ENCODE measurements at places on chromosomes 5 and 9.

GRCh38 chr5:18243846-18244245 is 609.6 kb downstream of the TAF11L14 start:
- no peak for DNase-seq

DNA sequence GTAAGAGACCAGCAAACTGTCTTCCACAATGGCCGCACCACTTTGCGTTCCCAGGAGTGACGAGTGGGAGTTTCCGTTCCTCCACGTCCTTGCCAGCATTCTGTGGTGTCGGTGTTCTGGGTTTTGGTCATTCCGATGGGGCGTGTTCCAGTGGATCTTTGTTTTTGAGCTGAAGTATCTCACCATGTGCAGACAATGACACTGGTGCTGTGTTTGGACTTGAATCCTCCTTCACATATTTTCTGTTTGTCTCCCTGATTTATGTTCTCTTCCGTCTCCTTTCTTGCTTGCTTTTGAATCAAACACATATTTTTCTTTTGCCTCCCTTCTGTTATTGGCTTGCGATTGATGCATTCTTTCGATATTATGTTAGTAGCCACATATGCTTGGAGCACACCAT is 60.8 kb upstream of the IRX4 start:
- DNase-seq, result no peak

- DNase-seq, result no peak
Measured at GRCh38 chr9:124880501-124880900, 18.6 kb downstream of the ARPC5L start.

DNA sequence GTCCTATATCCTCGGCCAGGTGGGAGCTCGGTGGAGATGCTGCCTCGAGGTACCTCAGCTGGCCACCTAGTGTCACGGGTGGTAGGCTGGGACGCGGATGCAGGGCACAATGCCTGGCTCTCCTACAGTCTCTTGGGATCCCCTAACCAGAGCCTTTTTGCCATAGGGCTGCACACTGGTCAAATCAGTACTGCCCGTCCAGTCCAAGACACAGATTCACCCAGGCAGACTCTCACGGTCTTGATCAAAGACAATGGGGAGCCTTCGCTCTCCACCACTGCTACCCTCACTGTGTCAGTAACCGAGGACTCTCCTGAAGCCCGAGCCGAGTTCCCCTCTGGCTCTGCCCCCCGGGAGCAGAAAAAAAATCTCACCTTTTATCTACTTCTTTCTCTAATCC is 2.0 kb downstream of the PCDHGC3 start:
- DNase-seq, result no peak

DNA sequence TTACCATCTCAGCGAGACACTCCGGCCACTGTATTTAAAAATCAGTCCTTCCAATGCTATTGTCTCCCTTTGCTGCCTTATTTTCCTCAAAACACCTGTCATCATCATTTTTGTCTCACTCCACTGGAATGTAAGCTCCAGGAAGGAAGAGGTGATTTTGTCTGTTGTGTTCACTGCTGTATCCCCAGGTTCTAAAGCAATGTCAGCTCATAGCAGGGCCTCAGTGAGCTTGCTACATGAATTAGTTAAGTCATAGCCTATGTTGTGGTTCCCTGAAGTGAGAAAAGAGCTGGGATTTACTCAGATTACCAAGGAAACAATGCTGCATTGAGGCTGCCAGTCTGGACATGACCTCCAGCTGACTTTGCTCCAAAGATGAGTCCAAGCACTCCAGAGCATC is 137.6 kb upstream of the RASEF start:
- no peak for DNase-seq

DNA sequence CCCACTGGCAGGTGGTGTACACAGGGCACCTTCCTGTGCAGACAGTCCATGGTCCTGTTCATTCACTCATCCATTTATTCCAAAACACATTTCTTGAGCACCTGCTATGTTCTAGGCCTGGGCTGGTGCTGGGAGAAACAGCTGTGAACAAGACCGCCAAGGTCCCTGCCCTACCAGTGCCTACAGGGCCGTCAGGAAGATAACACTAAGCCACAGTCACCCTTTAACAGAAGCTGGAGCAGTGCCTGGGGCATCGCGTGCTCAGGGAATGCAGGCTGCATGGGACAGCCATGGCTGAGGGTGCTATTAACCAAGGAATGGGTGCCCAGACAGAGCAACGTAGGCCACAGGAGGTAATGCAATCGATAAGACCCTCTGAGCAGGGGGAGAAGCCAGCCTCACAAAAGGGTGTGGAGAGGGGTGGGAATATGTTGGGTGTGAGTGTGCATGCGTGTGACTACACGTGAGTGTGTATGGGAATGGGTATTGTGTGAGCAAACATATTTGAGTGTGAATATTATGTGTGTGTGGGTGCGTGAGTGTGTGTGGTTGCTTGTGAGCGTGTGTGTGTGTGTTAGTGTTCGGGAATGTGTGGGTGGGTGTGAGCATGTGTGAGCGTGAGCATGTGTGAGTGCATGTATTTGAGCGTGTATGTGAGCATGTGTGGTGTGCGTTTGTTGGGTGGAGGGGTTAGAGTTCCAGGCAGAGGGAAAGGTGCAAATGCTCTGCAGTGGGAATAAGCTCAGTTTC is 19.1 kb downstream of the DUSP1 start:
- DNase-seq, result no peak

DNA sequence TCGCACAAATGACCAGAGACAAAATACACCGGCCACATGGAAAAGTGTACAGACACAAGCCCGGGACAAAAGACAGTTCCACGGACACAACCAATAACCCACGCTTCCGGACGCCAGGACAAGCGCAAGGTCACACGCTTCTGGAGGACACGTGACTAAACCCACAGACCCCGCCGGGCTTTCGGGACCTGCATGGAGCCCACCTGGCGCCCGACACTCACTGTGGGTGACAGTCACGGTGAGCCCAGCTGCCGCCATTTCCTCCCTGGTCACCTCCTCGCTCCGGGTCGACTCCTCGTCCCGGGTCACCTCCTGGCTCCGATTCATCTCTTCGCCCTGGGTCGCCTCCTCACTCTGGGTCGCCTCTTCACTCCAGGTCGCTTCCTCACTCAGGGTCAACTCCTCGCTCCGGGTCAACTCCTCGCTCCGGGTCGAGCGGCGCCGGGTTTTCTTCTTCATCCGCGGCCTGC is 470 bp downstream of the BAG1 start:
- DNase-seq, result no peak

DNA sequence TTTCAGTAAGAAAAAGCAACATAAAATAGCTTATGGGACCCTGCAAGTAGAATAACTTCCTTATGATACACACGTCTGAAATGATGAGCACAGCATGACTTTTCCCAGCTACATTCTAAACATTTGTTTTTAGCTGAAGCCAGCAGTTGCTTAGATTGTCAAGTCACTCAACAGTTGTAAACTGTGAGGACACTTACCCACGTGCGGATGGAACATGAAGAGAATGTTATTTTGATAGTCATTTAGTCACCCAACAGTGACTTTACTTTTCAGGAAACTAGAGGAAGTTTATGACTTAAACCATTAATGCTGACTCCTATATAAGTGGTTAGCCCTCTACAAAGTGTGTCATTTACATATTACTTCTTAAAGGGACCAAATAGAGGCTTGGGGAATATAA is 3.0 kb downstream of the HACD4 start:
- no peak for DNase-seq

- DNase-seq, result no peak
Measured at GRCh38 chr9:112032009-112032408, 135.4 kb downstream of the UGCG start.

GRCh38 chr9:90891308-90892040 is 89.9 kb downstream of the SYK start:
- no peak for DNase-seq

- no peak for DNase-seq
Measured at GRCh38 chr9:122307061-122307460, 42.4 kb downstream of the MRRF start.

DNA sequence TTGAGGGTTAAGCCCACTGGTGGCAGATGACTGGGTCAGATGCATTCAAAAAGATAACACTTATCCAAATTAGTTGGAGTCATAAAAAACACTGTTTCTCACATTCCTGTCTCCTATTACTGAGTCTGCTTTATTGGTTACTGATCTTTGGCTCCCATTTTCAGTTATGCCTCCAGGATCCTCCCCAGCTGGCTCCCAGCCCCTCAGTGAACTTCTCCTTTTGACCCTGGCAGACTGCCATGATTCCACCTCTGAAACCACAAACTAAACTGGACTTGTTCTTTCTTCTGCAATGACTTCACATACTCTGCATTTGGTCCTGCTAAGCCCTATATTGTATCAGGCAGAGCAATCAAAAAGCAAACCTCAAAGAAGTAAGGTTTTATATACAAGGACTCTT is 860.8 kb upstream of the DMAC1 start:
- no peak for DNase-seq

DNA sequence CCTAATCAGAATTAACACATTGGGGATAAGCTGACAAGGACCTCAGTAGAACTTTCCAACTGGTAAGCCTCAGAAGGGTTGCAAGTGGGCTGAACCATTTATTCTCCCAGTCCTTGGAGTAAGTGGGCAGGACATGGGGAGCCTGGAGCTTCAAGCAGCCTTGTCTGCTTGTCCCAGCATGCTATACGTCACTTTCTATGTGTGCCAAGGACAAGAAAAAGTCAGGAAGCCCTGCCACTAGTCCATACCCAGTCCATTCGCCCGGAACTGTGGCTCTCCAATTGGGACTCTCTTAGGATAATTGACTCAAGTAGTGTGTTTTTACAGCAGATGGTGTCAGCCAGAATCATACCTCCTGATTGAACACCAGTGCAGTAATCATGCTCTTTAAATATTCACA is 62.6 kb upstream of the FRRS1L start:
- no peak for DNase-seq

DNA sequence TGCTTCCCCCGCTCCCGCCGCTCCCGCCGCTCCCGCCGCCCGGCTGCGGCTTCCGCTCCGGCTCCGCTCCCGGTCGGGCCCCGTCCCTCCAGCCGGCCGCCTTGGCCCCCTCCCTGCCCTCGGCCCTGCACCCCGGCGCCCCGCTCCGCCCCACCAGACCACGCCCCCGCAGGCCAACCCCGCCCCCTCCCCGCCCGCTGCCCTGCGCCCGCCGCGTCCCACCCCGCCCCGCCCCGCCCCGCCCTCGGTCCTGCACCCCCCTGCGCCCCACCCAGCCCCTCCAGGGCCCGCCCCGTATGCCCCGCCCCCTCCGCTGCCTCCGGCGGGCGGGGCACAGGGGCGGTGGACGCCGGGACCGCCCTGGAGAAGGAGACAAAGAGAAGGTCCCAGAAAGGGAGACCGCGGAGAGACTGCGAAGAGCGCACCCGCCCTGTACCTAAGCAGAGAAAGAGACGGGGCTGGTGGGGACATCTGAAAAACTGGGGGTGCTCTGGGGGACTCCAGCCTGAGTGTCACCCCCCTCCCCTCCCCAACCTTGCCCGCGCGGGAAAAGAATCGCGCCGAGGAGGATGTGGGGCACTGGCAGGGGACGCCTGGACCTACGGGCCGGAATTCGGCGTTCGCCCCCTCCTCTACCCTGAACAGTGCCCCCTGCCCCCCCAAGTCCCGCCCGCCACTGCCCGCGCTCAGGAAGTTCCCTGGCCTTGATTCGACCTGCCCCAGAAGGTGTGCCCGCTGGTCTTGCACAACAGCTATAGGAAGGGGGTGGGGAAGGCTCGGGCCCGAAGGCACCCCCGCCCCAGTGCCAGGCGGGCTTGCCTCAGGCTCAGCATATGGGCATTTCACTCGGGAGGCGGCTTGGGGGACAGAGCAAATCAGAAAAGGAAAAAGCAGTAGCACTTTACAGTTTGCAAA is 42.8 kb upstream of the STXBP1 start:
- no peak for DNase-seq

- DNase-seq, result no peak
Measured at GRCh38 chr5:65871182-65871581, 55.2 kb upstream of the ERBIN start.
